ENCODE measurements at places on chromosomes 2 and 18. TPM values are rescaled to one million over a fixed set of nuclear protein-coding genes. Genes with fewer than 3 reads are reported as not detected.

DNA sequence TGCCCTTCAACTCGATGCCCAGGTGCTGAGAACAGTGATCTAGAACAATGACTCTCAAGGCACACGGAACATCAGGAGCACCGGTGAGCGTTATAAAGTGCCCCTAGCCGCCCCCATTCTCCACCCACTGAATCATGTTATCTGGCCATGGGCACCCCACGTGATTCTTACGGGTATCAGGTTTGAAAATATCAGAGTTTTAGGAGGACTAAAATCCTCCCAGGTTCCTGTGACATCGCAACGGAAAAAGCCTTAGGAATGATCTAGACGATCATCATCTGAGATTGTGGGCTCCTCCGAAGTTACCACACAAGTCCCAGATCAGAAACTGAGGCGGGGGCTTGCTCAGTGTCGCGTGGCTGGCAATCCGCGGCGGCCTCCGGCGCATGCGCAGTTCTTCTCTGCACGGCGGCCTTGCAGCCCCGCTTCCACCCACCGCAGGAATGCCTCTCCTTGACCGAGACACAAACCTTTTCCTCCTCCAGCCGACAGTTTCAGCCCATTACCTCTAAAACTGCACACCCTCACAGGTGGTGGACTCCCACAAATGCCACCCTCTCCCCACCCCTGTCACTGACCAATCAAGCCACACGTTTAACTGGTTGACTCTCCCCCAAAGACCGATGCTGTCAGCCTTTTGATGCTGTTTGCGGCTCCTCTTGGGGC is 5.8 kb upstream of the MRPL33 start:
- peak overlapping the region; percentile 98 for H3K27ac ChIP-seq
- H3K27me3 ChIP-seq = no peaks in the 10 kb centered on the region
- peak; percentile 95 for DNase-seq
- H3K4me3 ChIP-seq = peak overlapping the region; percentile 22
- H3K4me1 ChIP-seq = peaks cover 59% of the 10 kb centered on the region

DNA sequence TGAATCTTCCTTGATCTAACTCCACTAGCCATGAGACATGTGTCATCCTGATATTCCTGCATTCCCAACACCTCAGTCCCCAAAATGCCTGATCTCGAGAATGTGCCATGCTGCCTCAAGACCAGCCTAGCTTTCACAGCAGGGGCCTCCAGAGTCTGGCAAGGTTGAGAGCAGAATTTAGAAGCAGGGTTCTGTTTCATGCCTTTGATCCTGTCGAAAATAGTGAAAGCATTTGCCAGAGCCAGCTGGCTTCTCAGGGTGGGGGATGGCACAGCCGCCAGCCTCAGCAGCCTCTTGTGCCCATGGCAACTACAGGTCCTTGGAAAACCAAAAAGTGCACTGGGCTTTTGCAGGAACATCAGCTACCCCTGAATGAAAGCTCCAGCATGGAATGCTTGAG is 143.5 kb downstream of the RTN4 start:
- H3K36me3 ChIP-seq = no peaks in the 10 kb centered on the region
- peaks cover 37% of the 10 kb centered on the region for H3K4me1 ChIP-seq
- DNase-seq = no peak

DNA sequence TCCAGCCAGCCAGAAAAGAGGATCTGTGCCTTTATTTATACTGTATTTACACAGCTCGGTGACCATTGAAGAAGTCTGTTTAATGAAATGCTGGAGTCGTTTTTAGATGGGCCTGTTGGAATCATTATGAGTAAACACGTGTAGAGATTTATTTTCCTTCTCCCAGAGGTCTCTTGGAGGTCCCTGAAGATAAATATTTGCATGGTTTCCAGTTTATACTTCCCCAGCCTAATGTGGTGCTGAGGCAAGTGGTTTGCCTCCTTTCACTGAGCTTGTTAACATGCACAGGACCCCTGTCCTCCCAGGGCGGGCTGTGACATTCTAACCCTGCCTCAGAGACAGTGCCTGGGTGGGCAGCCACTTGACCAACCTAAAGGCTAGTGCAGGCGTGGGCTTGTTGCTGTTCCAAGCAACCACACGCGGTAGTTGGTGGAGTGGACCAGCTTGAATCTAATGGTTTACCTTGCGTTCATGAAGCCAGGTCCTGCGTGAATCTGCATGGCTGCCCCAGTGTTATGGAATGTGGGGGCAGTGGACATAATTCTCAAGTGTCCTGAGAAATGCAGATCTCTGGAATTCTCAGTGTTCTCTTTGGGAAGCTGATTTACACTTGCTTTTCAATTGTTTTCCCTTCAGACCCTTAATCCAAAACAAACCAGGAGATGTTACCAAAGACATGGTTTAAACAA is 130.2 kb upstream of the DLX2 start:
- H3K27ac ChIP-seq = no peak overlapping the region
- no peak overlapping the region for H3K4me3 ChIP-seq
- 0 out of 2 replicates have a peak, but pooled peaks cover 6% of the 10 kb centered on the region for H3K4me1 ChIP-seq
- no peaks in the 10 kb centered on the region for H3K36me3 ChIP-seq
- DNase-seq = no peak

- H3K27me3 ChIP-seq = no peaks in the 10 kb centered on the region
- DNase-seq = peak; percentile 41
- peak overlapping the region; percentile 19 for H3K4me3 ChIP-seq
- H3K36me3 ChIP-seq = no peaks in the 10 kb centered on the region
Measured at GRCh38 chr18:596288-596881, 403 bp upstream of the CLUL1 start.

GRCh38 chr2:72096181-72096580 is 51.5 kb downstream of the CYP26B1 start:
- H3K4me1 ChIP-seq = 0 out of 2 replicates have a peak, but pooled peaks cover 3% of the 10 kb centered on the region
- H3K4me3 ChIP-seq = no peak overlapping the region
- no peak overlapping the region for H3K27ac ChIP-seq
- H3K27me3 ChIP-seq = no peaks in the 10 kb centered on the region

The NBAS gene
- 28.8 TPM for total RNA-seq

The CCDC195 gene
- total RNA-seq = not detected

Data from Caco-2 (cell line).